Fibroblast of skin of right biceps (primary cell): ENCODE measurements at places on chromosomes 5 and 9.

- no peak for DNase-seq
These were observed 168.1 kb downstream of the SEMA6A start for GRCh38 chr5:116406306-116407041.

DNA sequence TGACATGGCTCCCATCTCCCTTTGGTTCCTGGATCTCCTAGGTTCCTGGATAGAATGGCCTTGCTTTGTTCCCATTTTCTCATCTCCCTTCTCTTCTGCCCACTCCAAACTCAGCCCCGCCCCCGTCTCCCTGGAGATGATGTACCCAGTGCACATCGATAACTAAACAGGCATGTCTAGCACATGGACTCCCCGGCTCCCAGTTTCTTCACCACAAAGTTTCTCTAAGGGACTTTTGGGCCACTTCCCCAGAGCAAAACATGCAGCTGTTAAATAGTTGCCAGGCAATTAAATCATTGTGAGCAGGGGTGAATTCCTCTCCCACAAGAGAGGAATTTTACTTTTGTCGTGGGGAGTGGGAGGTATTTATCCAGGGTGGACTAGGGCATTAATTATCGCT lies 259.0 kb downstream of the GADD45G start:
- DNase-seq: peak; percentile 13

GRCh38 chr5:13957032-13957645 lies 12.7 kb upstream of the DNAH5 start:
- DNase-seq: peak; percentile 57

GRCh38 chr9:89444925-89445765 lies 52.8 kb downstream of the SEMA4D start:
- peak; percentile 13 for DNase-seq

DNA sequence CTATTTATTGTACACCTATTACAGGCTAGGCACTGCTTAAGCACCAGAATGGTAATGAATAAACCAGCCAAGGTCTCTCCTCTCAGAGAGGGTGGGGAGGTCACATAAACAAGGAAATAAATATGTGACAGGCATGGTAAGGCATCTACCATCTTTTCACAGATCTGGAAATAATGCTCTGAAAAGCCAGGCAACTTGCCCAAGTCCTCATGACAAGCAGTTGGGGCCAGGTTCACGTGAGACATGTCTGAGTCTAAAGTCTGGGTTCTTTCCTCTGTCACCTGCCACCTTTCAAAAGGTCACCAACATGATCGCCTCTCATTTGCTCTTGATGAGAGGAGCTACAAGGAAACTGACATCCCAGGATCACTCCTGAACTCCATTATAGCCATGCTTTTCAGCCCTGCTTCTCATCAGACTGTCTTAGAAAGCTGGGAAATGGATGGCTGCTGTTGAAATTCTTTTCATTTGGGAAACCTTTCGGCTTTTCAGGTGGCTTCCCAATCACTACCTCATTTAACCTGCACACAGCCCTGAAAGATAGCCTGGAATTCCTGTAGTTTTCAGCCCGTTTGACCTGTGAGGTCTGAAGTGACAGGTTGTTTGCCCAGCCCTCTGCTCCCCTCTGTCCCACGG lies 123.1 kb downstream of the CRB2 start:
- DNase-seq: no peak

- DNase-seq: no peak
These were observed 6.4 kb upstream of the MSX2 start for GRCh38 chr5:174717826-174718455.

DNA sequence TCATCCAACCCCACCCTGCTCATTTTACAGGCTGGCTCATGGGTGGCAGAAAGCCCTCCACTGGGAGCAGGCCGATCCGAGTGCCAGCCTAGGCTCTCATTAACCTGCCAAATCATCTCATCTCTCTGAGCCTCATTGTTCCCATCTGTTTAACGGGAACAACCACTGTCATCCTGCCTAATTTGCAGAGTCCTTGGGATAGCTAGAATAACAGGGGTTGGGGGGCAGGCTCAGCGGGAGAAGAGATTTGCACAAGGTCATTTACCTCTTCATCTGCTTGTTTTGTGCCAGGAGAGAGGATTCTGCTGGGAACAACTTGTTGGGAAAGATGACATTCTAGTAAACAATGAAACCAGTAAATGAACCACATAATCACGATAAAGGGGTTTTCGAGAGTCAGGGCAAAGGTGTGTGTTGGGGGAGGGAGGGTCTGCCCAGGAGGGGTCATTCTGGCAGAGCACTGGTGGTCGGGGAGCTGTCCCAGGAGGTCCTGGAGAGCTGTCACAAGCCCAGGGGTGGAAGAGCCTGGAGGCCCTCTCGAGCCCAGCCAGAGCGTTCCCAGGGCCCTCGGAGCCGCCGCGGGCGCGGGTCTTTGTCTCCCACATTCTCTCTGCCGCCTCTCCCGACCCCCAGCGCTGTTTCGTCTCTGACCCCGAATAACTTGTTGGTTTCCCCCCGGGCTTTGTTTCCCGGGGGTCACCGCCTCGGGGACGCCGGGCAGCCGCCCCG lies 22.8 kb upstream of the NDST1 start:
- no peak for DNase-seq

GRCh38 chr5:87190687-87191086 lies 77.0 kb upstream of the RASA1 start:
- DNase-seq: no peak

- peak; percentile 18 for DNase-seq
These were observed 145.6 kb downstream of the PPP2R2B start for GRCh38 chr5:146732962-146733361.

- DNase-seq: no peak
These were observed 131.4 kb upstream of the TSLP start for GRCh38 chr5:110940136-110940535.

DNA sequence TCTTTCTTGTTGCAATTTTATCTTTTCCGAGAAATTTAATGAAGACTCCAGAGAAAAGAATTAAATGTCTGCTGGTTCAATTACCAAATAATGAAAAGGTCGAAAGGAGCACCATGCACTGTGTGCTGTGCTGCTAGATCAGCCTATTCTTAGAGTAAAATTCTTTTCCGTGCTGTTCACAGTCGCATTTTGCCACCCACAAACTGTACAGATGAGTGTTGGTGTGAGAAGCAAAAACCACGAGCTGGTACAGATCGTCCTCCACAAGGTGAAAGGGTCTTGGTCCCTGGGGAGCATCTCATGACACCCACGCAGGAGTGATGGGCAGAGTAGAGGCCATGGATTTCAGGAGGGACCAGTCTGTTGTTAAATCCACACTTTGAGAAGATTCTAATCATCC lies 143.8 kb upstream of the PUM3 start:
- DNase-seq: no peak
